MG63 (cell line): ENCODE measurements at places on chromosomes 3 and 15.

DNA sequence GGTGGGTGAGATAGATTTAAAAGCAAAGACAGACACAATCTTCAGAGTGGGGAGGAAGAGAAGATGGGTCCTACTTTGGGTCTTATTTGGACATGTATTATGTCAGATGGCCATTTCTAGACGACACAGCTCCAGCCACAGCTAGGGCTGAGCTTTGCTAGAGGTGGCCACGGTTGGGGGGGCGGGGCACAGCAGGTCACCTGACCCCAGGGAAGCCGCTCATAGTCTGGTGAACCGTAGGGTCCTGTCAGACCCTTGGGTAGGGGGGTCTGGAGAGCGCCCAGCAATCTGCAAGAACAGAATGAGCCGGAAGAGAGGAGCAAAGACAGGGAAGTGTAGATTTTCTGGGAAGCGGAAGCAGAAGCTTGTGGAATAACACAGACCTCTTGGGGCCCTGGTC lies 6.6 kb downstream of the EPB42 start:
- DNase-seq, result no peak

DNA sequence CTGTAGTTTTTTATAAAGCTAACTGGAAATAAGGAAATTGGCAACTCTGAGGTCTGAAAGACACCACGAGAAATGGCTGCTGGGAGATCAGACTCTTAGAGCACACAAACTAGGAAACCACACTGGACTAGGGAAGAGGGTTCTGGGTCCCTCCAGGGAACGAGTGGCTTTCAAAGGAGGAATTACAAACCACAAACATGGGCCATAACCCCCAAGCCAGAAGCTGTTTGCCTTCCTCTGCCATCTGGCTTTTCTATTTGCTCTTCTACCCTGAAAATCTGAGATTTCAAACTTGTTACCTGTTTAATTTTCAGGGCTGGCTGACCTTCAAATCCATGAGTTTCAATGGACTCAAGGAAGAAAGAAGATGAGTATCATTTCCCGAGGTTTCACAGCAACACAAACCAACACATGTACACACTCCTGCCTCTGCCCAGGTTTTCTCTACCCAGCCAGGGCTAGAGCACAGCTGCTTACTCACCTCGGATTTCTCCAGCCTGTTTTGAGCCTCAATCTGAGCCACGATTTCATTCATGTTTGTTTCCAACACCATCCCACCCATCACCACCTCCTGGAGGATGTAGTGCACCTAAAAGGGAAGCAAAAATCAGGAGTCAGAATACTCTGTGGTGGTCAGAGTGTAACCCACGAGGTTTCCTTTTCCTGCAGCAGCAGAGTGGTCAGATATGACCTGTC lies 22.6 kb upstream of the ANPEP start:
- no peak for DNase-seq

GRCh38 chr15:95085056-95085455 lies 853.7 kb downstream of the MCTP2 start:
- DNase-seq, result no peak

DNA sequence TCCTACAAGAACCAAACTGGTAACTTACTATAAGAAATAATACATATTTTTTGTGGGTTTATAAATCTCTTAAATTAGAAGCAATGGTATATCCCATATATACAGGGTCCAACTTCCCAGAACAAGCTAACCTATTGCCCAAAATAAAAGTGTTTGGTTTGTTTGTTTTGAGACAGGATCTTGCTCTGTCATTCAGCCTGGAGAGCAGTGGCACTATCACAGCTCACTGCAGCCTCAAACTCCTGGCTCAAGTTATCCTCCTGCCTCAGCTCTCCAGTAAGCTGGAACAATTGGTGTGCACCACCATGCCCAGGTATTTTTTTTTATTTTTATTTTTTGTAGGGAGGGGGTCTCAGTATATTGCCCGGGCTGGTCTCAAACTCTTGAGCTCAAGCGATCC lies 135.4 kb downstream of the TFDP2 start:
- DNase-seq, result no peak

DNA sequence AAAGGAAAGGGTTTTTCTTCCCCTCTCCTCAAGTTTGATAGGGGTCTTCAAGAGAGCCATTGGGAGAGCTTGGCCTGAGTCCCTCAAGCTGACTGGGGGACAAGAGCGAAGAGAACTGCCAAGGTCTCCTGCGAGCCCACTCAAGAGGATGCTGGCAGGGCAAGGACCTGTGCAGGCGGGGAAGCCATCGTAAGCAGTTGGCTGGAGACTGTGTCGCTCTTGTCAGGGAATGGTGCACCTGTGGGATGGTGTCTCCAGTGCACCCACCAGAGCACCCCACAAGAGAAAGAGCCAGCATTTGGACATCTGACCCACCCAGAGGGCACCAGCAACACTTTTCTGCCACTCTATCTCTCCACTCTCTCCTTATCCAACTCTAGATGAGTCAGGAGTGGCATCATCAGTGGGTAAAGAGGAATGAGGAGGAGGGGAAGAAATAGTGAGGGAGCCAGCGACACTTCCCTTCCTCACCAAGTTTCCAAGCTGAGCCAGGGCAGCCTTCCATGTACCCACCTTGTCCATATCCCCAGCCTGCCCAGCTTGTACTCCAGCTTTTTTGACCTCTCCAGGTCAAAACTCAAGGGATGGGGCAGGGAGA lies 13.6 kb upstream of the XIRP1 start:
- no peak for DNase-seq

- no peak for DNase-seq
Observed at GRCh38 chr3:46489875-46490274, 7.9 kb upstream of the RTP3 start.

DNA sequence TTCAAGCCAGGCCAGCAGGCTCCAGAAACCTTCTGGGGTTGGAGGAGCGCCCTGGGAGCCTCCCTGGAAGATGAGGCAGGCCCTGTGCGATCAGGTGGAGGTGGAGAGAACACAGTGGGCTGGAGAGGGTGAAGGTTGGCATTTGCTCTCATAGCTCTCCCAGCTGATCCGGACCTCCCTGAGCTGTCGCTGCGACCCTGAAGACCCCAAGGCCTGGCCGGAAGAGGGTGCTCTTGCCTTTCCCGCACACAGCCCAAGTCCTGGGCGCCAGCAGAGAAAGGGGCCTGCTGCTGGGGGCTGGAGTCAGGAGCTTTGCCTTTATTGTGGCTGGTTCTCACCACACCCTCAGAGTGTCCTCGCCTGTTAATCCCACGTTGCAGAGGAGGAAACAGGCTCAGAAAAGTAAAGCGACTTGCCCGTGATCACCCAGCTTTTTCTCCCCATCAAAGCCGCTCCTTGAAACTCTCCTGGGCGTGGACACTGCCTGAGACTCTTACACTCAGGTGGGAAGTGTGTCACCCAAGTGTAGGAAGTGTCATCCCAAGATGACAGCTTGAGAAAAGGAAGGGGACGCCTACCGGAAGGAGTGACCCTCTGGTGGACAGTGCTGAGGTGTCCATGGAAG lies 8.6 kb upstream of the RPL29 start:
- no peak for DNase-seq

DNA sequence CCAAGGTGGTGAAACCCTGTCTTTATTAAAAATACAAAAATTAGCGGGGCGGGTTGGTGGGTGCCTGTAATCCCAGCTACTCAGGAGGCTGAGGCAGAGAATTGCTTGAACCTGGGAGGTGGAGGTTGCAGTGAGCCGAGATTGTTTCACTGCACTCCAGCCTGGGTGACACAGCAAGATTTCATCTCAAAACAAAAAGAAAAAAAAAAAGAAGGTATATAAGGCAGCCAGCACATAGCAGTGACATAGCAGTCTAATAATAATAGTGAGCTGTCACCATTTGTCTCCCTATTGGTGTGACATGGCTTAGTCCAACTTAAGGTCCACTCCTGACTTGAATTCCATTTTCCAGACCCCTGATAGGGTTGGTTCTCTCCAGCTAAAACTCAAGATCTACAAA lies 8.8 kb upstream of the LACTB start:
- no peak for DNase-seq

DNA sequence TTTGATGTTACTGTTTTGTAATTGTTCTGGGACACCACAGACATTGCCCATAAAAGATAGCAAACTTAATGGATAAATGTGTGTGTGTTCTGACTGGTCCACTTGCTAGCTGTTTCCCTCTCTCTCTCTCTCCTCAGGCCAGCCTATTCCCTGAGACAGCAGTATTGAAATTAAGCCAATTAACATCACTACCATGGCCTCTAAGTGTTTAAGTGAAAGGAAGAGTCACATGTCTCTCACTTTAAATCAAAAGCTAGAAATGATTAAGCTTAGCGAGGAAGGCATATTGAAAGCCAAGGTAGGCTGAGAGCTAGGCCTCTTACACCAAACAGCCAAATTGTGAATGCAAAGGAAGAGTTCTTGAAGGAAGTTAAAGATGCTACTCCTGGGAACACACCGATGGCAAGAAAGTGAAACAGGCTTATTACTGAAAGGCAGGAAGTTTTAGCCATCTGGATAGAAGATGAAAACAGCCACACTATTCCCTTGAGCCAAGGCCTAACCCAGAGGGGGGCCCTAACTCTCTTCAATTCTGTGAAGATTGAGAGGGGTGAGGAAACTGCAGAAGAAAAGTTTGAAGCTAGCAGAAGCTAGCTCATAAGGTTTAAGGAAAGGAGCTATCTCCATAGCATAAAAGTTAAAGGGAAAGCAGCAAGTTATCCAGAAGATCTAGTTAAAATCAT lies 295.1 kb downstream of the CHST2 start:
- no peak for DNase-seq

DNA sequence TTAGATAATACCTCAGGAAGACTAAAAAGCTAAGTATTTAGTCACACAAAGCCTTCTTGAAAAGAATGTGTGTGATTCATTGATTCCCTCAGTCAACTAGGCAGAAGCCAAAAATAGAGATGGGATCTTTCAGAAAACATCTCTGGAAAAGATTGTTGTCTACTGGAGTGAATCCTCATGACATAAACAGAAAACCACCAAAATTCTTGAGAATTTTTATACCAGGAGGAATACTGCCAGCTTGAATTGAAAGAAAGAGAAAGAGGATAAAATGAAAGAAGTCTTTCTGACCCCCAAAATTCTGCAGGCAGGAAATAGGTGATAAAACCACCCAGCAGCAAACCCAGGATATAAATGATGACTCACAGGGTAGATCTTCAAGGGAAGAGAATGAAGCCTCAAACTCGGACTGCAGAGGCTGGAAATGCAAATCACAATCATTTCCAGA lies 363.1 kb upstream of the PLSCR5 start:
- DNase-seq, result peak; percentile 57

DNA sequence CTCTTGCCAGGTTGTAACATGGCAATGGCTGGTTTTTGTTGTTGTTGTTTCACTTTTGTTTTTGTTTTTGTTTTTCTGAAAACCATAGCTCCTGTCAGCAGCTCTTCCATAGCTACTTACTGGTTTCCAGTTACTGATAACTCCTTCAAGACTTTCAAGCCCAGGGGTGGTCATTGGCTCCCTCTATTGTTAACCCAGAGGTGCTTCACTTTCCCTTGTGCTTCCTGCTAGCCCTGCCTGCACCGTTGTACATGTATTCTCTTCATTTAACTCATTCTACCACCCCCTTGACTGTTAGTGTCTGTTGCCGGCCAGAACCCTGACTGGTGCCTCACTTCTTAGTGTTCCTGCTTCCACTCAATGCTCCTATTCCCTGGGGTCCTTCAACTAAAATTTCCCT lies 4.2 kb upstream of the TRAT1 start:
- peak; percentile 26 for DNase-seq

- DNase-seq, result no peak
Observed at GRCh38 chr3:78867409-78868372, 900.1 kb downstream of the ROBO1 start.

DNA sequence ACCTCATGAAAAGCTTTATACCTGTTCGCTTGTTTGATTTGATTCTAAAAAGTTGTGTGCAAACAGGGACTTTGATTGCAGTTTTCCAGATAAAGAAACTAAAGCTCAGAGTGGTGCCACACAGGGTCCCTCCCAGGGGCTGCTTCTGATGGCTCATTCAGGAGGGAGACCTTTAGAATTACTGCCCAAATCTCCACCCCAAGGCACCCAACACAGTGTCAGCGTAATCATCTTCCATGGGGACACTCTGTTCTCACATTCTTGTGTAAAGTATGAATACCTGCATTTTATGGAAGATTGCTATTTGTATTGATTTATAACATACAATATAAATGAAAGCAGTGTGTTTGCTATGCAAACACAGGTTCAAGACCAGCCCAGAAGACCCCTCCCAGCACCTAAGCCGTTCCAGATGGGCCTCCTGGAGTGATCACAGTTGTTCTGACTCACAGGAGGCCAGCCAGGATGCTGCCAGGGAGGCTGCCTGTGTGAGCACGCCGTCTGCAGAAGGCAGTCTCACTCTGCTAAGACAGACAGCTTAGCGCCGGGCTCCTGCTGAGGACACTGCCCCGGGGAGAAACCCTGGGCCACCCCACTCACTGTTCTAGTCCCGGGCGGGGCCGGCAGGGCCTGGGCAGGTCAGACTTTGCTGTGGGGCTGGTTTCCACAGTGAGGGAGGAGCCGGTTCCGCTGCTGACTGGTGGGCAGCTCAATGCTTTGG lies 185.6 kb downstream of the FAM43A start:
- peak; percentile 99 for DNase-seq

GRCh38 chr3:149009732-149010131 lies 18.4 kb downstream of the GYG1 start:
- no peak for DNase-seq
